Anterior cingulate cortex (tissue), 58 donors: ENCODE measurements at places on chromosomes 4 and X.

DNA sequence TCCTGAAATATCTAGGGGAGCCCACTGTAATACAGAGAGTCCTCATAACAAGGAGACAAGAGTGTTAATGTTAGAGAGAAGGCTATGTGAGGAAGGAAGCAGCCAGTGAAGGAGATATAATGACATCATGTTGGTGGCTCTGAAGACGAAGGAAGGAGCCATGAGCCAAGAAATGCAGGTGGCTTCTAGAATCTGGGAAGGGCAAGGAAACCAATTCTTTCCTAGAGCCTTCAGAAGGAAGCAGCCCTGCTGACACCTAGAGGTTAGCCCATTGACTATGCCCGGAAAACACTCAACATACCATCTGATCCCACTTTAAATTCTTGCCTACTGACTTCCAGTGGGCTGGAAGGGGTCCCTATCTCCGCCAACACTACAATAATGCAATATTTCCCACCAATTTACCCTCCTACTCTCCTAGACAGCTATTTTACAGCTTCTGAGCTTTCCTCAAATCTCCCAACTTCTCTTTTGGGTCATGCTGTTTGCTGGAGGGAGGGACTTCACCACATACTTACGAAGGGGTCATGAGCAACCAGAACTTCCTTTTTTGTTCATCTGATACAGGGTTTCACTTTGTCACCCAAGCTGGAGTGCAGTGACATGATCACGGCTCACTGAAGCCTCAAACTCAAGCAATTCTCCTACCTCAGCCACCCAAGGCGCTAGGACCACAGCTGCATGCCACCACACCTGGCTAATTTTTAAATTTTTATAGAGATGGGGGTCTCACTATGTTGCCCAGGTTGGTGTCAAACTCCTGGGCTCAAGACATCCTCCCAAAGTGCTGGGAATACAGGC lies 25.2 kb upstream of the G3BP2 start:
- no peak for DNase-seq

- DNase-seq, result no peak
Observed at GRCh38 chrX:77893713-77894112, 1.5 kb downstream of the MAGT1 start.

DNA sequence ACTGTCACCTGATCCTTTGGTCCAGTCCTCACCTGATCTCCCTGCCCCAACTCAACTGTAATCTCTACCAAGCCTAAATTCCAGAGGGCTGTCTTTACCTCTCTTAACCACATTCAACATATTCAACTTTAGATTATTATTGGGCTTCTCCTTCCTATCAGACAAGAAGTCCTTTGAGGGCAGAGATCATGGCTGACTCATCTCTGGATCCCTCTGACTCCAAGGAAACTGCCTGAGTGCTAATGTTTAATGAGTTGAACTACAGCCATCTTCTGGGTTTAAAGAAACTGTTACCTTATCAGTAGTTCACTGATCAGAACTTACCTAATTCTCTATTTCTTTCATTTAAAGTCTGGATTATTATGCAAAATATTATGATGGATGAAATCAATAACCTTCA lies 135.7 kb downstream of the GPC3 start:
- no peak for DNase-seq

DNA sequence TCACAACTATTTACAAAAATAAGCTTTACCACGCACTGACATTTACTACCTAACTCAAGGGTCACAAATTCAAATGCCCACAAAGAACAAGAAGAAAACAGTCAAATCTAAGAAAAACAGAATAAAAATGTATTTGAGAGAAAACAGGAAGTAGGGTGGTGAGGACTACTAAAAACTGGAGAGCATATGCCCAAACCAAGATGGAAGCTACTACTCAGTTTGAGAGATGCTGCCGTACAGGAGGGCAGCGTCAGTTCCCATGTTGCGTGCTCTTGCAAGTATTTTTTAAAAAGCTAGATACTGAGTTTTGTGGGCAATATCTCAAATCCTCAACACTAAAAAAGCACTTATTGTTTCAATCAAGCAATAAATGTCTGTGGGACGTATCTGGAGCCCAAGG lies 16.2 kb downstream of the HNRNPD start:
- DNase-seq, result no peak

- DNase-seq, result no peak
Observed at GRCh38 chr4:72494156-72494555, 74.9 kb downstream of the ADAMTS3 start.

DNA sequence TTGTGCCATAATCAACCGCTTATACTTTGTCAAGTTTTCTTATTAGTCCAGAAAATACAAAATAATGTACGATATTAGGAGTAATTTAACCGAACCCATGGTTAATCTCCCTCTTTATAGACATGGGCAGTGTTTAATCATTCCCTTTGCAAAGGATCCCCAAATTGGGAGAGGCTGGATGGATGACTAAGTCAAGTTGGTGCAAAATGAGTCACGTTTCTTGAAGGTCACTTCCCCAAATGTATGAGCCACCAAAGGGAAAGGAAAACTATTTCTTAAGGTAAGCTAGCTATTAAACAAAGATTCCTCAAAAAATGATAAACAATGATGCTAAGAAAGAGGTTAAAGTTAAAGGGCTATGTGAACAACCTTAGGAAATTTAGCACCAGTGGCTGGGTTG lies 17.5 kb downstream of the MAML3 start:
- DNase-seq, result no peak

- no peak for DNase-seq
Observed at GRCh38 chr4:45283352-45283751, 557.0 kb upstream of the GNPDA2 start.

DNA sequence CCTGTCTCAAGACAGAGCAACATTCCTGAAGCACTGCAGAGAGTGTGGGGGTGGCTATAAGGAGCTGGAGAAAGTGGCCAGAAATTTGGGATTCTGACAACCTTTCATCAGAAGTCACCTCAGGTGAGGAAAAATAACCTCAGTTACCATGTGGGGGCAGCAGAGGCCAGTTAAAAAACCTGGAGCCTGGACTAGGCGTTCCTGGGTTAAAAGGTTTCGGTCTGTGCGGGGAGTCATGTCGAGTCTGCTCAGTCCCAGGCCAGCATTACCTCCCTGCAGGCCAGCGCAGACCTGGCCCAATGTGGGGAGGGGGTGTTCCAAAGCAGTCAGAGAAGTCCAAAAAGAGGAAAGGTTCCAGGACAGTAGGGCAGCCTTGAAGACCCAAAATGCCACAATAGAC lies 10.9 kb upstream of the NALF2 start:
- no peak for DNase-seq

DNA sequence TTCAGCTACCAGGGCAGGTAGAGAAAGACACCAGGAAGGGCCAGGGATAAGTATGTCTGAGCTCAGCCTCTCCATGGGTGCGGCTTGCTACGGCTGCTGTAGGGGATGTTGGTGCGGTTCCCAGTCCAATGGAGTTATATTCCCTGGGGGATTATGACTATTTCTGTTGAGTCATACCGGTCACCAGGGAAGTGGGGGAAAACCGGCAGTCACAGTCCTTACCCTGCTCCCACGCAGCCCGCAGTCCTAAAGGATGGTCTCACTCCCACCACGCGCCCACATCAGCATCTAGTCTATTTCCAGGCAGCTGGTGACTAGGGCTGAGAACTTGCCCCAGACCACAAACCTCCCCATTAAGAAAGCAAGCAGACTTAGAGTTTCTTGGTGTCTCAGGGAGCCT lies 191.6 kb downstream of the VEGFC start:
- no peak for DNase-seq

DNA sequence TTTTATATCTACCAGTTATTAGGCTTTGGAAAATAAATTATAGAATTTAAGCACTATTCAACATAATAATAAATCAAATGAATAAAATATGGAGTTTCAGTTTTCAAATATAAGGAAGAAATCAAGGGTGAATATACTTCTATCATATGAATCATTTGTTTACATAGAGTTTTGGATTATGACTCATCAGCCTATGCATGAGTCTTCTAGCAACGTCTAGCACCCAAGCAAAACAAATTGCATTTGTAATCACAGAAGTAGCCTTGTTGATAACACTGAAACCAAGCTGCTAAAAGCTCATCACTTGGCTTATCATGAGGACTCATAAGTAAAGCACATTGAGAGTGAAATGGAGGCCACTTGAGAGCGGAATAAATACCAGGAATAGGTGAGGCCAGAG lies 434.6 kb downstream of the PCDH11X start:
- DNase-seq, result no peak

- no peak for DNase-seq
Observed at GRCh38 chrX:46444011-46444410, 101.2 kb downstream of the ZNF674 start.

- DNase-seq, result no peak
Observed at GRCh38 chr4:69167300-69167699, 47.2 kb downstream of the UGT2B11 start.

GRCh38 chr4:107719207-107719921 lies 670 bp downstream of the PAPSS1 start:
- no peak for DNase-seq

DNA sequence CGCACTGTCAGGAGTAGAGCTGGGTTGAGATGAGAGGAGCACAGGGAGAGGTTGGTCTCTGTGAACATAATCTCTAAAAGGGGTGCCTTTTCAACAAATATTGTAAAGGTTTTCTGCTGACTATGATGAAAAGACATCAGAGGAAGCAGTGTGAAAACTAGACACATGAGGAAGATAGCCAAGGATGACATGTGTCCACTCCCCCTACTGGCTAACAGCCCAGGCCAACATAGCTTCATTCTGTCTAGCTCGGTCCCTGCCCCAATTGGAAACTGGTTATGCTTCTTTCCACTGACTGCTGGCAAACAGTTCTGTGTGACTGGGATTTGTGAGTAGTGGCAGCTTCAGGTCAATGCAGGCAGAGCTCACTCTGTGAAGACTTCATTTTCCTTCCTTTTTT lies 115.4 kb upstream of the ESX1 start:
- no peak for DNase-seq

- DNase-seq, result peak; percentile 36
Observed at GRCh38 chrX:40152741-40153344, 55.1 kb upstream of the BCOR start.

GRCh38 chr4:158428242-158428641 lies 93.4 kb upstream of the RXFP1 start:
- DNase-seq, result no peak

- DNase-seq, result no peak
Observed at GRCh38 chr4:147822128-147822527, 90.2 kb downstream of the ARHGAP10 start.
